ENCODE measurements at places on chromosomes 1 and 21.
A peak's percentile ranks its signal among the peaks of the same experiment; 100 is the strongest.

DNA sequence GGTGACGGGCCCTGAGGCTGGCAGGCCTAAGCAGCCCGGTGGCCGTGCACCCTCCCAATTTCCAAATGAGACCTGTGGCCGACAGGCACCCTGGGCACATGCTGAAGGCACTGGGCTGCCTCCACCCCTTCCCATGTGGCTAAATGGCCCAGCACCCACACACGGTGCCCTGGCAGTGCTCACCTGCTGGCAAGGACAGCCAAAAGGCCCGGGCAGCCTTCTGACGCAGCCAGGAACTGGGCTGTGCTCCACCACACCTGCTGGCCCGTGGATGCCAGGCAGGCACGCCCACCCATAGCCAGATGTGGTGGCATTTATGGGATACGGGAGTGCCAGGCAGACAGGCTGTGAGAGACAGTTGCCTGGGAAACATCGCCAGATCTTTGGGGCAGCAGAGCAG, 4.0 kb upstream of the FAAP20 start:
- no peak for DNase-seq

DNA sequence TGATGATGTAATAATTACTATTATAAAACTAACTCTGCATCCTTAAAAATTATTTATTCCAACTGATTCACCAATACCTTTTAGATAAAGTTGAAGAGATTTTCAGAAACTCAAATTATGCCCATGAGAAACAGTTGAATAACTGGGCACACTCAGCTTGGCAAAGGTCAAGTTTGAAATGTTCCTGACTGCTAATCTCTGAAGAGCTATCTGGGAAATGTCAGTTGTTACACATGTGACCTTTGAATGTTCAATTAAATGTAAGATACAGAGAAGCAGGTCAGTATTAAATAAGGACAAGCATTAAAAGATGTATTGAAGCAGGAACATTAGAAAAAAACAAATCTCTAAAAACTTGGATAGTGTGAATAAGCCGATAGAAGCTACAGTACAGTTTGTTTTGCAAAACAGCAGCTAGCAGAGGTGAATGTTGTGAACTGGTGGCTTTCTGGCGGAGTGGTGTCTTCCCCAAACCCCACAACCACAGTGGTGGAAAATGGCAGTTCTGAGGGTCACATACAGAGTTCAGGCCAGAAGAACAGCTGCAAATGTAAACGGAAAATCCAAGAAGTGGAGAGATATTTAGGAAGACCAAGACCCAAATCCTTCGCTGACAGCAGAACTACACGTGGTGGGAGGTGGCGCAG, 61.9 kb upstream of the SLC5A9 start:
- DNase-seq, result no peak

- DNase-seq, result no peak
Observed at GRCh38 chr1:155529929-155530328, 32.7 kb downstream of the ASH1L start.

DNA sequence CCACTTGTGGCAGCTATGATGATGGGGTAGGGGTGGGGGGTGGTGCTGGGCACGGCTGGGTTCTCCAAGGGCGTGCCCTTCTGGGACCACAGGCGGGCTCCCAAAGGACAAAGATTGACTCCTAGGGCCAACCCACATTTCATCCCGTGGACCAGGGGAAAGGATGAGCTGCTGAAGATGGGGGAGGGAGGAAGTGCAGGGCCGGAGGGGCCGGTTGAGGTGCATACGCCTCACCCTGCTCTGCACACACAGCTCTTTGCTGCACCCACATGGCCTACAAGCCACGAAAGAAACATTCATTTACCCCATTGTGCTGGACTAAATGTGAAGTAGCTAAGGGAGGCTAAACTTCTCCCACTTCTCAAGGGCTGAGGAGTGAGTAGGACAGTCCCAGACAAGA, 34.2 kb upstream of the GNPAT start:
- DNase-seq, result no peak

- no peak for DNase-seq
Observed at GRCh38 chr1:84025966-84026365, 27.0 kb upstream of the TTLL7 start.

- DNase-seq, result no peak
Observed at GRCh38 chr1:65955503-65955902, 162.8 kb downstream of the PDE4B start.

DNA sequence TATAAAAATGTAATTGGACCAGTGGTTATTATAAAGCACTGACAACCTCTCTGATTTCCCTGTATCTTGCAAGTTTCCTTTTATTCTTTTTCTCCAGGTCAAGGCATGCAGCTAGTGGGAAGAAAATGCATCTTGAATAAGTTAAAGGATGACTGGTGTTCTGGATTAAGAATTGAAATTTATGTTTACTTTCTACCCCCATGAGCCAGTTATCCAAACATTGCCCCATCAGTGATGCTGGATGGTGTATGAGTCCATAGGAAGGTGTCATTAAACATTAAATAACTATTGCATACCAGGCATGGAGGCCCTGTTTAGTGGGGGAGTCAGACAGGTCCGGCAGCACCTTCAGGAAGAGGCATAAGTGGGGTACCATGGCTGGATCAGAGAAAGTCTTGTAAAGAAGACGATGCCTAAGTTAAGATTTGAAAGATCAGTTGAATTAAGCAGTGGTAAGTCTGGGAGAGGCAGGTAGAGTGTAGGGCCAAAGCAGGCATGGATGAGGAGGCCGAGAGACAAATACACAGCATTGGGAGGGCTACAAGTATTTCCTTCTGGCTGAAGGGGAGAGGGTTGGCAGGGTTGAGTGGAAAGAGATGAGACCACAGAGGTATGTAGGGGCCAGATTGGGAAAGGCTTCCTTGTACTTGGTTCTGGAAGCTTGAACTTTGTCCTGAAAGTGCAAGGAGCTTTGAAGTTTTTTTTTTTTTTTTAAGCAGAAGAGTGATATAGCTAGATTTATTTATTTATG, 5.7 kb downstream of the SZRD1 start:
- no peak for DNase-seq

- no peak for DNase-seq
Observed at GRCh38 chr1:231338270-231339128, at the start of gene SPRTN. TSS of gene SPRTN (plus strand) at chr1:231338293. CDS start at chr1:231338384, 91 bp downstream.

DNA sequence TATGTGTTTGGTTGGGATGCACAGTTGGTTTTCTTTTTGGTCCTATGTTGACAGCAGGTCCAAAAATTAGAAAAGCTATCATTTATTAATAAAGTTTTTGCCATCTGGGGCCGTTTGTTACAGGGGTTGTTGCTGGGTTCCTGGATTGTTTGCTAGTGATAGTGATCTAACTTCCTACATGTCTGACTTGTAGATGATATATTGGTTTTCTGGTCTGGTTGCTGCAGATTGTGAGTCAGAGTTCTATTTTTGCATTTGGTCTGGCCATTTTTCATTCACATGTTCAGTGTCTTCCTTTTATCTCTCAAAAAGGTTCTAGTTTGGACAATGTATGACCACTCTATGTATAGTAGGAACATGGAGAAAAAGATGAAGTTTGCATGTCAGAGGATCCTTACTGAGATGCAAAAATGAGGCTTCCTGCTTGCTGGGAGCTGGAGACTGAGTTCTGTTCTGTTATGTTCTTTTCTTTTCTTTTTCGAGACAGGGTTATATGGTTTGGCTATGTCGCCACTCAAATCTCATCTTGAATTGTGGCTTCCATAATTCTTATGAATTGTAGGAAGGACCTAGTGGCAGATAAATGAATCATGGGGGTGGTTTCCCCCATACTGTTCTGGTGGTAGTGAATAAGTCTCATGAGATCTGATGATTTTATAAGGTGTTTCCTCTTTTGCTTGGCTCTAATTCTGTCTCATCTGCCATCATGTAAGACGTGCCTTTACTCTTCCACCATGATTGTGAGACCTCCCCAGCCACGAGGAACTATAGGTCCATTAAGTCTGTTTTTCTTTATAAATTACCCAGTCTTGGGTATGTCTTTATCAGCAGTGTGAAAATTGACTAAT, 4.2 kb upstream of the NVL start:
- DNase-seq, result no peak

GRCh38 chr1:244672946-244673682, 20.2 kb downstream of the DESI2 start:
- no peak for DNase-seq

- peak; percentile 57 for DNase-seq
Observed at GRCh38 chr1:66283622-66284041, 250.3 kb upstream of the SGIP1 start.

GRCh38 chr1:154598871-154599635, 8.9 kb downstream of the ADAR start:
- no peak for DNase-seq

GRCh38 chr1:165543532-165544438, at the start of gene LRRC52:
TSS of gene LRRC52 (plus strand) at chr1:165544000. CDS start at chr1:165544297, 297 bp downstream.
- no peak for DNase-seq

DNA sequence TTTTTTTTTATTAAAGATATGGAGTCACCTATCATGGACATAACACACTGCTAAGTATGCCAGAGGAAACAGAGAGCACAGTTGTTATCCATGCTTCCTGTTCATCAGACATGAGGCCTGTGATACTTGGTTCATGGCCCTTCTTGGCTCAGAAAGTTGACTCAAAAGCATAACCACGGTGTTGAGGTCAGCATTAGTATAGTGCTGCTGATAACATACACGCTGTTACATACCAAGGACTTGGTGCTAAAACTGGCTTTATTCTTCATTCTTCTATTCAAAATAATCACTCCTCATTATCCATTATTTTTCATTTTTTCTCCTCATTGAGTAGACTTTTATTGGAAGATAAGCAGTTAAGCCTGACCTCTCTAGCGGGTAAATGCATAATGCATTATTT, 464.1 kb downstream of the ADGRL2 start:
- DNase-seq, result no peak

Data from stimulated activated CD4-positive, alpha-beta T cell treated with anti-CD3 and anti-CD28 coated beads, Interleukin-4, amount 100 ng/mL, for 24 hours (primary cell).